Right renal pelvis (tissue), 4 donors: ENCODE measurements at places on chromosomes 5 and 9. TPM values are rescaled to one million over a fixed set of nuclear protein-coding genes. Genes with fewer than 3 reads are reported as not detected.

GRCh38 chr5:39191216-39191615, 28.1 kb downstream of the FYB1 start:
- DNase-seq: no peak

DNA sequence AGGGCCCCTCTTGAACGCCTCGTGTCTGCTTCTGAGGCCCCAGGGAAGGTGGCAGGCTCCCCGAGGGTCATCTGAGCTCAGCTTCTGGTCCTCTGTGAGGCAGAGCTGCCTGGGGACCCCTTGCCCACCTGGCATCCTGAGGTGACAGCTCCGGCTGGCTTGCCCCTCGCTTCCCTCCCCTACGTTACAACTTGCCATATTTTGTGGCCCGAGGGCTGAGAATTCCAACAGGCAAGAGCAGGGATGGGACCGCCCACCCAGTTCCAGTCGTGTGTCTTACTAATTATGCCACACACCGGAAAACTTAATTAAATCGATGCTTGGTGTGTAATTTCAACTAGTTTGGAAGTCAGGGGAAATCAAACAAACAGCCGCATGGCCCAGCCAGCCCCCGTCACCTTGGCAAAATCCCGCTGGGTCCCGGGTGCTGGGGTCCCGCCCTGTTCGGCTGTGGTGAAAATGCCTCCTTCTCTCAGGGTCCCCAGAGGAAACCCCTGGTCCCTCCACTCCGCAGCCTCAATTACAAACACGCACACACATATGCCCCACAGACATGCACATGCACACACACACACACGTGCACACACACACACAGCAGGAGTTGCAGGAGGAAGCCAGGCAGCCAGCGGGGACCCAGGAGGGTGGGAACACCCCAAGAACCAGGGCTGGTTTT, 221.0 kb upstream of the IER5L start:
- DNase-seq: no peak

DNA sequence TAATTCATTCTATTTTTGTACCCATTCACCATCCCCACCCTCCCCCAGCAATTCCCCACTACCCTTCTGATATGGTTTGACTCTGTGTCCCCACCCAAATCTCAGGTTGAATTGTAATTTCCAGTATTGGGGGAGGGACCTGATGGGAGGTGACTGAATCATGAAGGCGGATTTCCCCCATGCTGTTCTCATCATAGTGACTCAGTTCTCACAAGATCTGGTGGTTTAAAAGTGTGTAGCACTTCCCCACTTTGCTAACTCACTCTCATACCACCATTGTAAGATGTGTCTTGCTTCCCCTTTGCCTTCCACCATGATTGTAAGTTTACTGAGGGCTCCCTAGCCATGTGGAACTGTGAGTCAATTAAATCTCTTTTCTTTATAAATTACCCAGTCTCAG, 25.9 kb upstream of the TESK1 start:
- DNase-seq: no peak

DNA sequence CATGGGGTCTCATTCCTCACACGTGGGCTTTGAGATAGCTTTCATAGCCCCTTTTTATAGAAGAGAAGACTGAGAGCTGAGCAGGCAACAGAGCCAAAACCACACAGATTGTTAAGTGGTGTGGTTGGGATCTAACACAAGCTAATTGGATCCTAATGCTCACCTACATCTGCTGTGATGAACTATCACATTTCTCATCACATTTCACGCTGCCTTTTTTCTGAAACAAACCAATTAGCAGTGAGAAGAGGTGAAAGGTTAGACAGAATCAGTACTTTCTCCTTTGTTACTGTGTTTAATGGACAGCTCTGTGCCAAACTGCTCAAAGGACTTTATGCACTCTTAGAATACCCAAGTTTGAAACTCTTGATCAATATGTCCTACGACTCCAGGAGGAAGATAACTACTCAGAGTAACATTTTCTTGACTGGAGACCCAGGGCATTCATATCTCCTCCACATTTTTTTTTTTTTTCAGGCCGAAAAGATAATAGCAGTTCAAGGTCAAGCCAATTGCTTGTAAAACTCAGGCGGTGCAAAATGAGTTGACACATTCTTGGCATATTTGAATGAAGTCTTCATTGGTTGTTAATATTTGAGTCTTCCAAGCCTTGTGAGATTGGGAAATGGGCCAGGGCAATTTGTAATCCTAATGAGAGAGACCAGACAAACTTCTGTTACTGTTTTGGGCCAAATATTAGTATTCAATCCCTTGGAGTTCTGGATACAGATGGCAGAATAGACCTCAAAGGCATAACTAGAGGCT, 138.4 kb downstream of the KCTD16 start:
- DNase-seq: no peak

GRCh38 chr9:134163371-134164196, 780 bp downstream of the RNU6ATAC start:
- no peak for DNase-seq

DNA sequence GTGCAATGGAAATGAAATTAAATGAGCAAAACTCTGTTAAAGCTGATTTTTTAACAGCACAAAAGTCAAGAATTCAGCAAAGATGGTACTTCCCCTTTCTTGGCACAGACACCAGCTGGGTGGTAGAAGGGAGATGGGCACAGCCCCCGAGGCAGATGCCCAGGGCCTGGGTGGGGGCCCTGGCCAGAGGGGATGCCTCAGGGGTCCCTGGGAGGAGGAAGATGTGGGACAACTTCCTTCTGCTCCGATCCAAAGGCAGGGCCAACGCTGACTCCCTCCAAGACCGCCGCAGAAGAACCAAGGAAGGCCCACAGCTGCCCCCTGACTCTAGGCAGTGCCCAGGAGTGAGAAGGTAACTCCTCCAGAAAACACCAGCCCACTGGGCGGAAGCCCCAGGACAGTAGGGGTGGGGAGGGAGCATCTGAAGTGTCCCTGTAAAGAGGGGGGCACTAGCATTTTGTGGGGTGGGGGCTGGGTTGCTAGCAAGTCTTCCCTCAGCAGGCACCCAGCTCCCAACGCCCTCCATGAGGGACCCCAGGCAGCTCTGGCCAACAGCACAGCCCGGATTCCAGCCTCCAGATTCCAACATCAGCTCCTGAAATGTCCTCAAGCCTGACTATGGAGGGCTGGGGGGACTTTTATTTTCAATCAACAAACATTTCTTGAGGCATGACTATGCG, 4.9 kb downstream of the NACC2 start:
- no peak for DNase-seq

DNA sequence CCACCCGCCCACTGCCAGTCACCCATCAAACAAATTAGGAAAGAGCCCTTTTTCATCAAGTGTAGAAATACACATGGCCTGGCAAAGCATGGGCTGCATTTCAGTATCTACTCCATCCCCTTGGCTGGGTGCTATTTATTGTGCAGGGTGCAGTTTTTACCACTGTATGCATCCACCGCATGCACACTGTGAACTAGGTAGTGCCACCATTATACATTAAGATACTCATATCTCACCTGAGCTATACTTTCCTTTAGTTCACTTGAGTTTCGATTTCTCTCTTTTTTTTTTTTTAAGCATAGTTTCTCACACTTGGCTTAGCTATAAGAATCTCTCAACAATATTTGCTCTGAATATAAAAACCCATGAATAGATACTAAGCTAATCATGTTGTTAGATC, 49.4 kb downstream of the JMY start:
- no peak for DNase-seq

- no peak for DNase-seq
Observed at GRCh38 chr9:18979367-18979766, 53.6 kb downstream of the SAXO1 start.

DNA sequence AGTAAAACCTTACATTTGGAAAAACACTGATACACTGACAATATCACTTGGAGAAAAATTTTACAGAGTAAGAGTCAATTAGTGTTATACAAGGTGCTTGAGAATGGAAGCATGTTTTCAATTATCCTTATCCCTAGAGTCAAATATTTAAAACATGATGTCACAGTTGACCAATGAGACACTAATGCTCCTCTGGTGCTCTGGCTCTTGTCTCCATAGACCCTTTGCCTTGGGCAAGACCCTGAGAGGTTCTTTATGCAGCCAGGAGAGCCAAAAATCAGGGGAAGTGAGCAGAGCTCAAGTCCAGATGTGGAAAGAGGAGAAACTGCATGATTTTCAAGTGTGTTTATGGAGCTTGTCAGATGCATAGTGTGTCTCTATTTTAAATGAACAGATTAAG, 153.9 kb downstream of the MARCHF11 start:
- DNase-seq: no peak

DNA sequence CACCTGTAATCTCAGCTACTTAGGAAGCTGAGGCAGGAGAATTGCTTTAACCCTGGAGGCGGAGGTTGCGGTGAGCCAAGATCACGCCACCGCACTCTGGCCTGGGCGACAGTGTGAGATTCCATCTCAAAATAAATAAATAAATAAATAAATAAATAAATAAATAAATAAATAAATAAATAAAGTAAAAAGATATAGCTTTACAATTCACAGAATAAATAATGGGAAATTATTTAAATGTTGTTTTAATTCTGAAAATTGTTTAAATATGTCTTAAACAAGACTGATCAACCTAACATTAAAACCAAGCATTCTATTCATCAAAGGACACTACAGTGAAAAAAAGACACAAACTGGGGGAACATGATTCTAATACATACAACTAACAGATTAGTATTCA, 357.1 kb downstream of the CTNND2 start:
- no peak for DNase-seq

DNA sequence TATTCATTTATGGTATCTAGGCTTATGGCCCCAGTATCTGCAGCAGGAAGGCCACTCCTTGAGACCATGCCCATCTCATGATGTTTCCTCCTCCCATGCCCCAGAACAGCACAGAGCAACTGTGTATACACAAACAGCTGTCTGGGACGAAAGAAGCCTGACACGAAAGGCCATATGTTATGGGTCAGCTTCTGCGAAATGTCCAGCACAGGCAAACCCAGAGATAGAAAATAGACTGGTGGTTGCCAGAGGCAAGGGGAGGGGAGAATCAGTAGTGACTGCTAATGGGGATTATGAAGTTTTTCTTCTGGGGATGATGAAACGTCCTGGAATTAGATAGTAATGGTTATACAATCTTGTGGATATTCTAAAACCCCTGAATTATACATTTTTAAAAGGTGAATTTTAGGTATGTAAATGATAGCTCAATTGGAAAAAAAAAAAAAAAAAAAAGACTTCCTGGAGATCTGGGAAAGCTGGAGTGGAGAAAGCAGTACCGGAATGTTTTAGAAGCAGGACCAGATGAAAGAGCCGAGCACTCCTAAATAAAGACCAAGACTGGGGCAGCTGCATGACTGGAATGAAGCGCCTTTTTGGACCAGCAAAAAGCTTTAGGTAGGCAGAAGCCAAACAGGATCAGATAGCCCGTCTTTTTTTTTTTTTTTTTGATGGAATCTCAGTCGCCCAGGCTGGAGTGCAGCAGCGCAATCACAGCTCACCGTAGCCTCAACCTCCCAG, 29.2 kb downstream of the PCDHGC5 start:
- no peak for DNase-seq

DNA sequence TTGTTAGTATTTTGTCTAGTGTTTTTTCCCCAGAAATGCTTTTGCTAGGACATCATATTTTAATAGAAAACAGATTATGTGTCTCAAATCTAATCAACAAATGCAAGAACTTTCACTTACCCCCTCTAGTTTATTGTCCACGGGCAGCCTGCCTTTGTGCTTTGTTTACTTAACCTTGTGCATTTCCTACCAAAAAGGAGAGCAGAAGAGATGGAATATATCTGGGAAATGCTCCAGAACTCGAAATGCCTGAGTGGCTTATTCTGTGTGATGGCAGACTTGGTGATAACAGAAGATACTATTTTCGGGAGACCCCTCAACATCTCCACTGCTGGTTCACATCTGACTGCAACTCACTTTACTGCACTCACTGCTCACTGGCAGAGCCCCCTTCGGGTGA, 33.3 kb upstream of the SPDL1 start:
- no peak for DNase-seq

GRCh38 chr9:36995927-36996705, 38.0 kb downstream of the PAX5 start:
- no peak for DNase-seq

DNA sequence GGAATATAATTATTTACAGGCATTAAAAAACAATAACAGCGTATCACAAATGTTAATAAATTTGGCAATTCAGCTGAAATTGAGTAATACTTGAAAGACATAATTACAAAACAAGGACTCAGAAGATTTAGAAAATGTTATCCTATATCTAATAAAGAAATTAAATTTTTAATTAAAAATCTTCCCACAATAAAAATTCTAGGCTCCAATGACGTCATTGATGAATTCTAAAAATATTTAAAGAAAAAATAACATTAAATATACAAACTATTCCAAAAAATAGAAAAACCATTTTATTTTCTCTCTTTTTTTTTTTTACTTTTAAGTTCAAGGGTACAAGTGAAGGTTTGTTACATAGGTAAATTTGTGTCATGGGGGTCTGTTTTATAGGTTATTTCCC, 161.5 kb downstream of the ADAMTS6 start:
- DNase-seq: no peak

- no peak for DNase-seq
Observed at GRCh38 chr9:134295746-134296250, 30.5 kb upstream of the RXRA start.

DNA sequence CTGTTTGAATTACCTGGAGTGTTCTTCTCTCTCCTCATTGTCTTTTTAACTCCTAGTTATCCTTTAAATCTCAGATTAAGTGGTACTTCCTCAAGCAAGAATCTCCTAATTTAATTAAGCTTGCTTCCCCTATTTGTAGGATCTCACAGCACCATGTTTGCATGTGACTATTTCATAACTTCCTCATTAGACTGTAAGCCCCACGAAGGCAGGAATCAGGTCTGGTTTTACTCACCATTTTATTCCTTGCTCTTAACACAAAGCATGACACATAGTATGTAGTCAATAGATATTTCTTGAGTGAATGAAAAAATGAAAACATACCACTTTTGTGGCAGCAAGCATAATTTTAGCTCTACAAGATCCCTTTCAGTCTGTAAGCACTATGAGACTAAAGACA, 1.3 kb upstream of the ERMP1 start:
- no peak for DNase-seq

DNA sequence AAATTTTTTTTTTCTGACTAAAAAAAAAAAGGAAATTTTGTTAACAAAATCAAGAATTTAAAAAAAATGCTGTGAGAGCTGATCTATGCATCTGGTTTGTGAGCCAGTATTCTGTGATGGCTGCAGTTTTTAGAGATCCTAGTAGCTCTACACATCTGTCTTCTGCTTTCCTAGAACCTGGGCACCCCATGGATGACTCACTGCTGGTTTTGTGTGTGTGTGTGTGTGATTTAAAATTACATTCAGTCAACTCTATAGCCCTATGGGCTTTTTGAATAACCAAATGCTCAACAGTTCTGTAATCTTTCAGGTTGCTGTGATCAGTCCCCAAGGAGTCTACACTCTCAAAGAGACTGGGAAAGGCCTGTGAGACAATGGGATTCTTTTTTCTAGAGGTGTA, 2.5 kb upstream of the PSMD5 start:
- DNase-seq: no peak

The RGS7BP gene
- polyA plus RNA-seq: 8.2 TPM

The URM1 gene
- polyA plus RNA-seq: 65.8 TPM

The CDX1 gene
- 0.71 TPM for polyA plus RNA-seq

The SLC6A7 gene
- not detected for polyA plus RNA-seq

The IFNA7 gene
- not detected for polyA plus RNA-seq

The GPX8 gene
- 82.2 TPM for polyA plus RNA-seq

The DHX29 gene
- polyA plus RNA-seq: 46.5 TPM

The EIF4E1B gene
- 0.08 TPM for polyA plus RNA-seq
